ENCODE measurements at places on chromosomes 4 and X.

DNA sequence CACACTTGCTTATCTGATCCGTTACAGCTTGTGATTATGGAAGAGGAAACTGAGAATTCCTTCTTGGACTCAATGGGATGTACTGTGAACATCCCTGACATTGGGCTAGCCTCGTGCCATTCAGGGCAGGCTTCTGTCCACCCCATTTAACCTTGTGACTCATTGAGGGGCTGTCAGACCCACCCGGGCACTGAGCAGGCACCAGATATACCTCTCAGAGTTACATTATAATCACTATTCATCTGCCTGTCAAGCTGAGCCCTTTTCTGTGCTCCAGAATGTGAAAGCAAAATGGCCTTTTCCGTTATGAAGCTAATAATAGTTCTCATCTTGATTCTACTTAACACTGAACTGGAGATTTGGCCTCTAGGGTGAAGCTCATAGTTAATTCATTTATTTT lies 170.6 kb upstream of the SCML1 start:
- DNase-seq = no peak

- no peak for DNase-seq
These were observed 120.0 kb upstream of the DIAPH2 start for GRCh38 chrX:96564595-96564994.

- no peak for DNase-seq
These were observed 26.0 kb downstream of the KIT start for GRCh38 chr4:54683616-54684346.

GRCh38 chr4:73832651-73833237 lies 3.7 kb upstream of the CXCL6 start:
- peak; percentile 47 for DNase-seq

All from RCC 7860 (cell line).